ENCODE measurements at places on chromosomes 3 and 15. TPM values are rescaled to one million over a fixed set of nuclear protein-coding genes. Genes with fewer than 3 reads are reported as not detected.

GXYLT2 gene
- 0.89 TPM for total RNA-seq

DNA sequence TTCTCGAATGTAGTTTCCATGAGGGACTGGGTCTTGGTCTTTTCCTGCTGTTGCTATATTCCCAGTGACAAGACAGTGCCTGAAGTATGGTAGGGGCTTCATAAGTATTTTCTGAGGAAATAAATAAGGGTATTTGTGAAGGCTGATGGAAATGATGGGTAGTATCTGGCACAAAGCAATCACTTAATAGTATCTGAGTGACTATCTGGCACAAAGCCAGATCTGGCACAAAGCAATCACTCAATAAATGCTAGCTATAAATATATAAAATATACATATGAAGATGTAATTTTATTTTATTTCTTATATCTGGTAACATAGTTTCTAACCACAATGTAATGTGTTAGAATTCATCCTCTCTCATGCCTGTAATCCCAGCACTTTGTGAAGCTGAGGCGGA is 20.7 kb upstream of the PROK2 start:
- no peak for DNase-seq

- no peak for DNase-seq
Observed at GRCh38 chr15:50431204-50431603, 7.0 kb downstream of the USP8 start.

DNA sequence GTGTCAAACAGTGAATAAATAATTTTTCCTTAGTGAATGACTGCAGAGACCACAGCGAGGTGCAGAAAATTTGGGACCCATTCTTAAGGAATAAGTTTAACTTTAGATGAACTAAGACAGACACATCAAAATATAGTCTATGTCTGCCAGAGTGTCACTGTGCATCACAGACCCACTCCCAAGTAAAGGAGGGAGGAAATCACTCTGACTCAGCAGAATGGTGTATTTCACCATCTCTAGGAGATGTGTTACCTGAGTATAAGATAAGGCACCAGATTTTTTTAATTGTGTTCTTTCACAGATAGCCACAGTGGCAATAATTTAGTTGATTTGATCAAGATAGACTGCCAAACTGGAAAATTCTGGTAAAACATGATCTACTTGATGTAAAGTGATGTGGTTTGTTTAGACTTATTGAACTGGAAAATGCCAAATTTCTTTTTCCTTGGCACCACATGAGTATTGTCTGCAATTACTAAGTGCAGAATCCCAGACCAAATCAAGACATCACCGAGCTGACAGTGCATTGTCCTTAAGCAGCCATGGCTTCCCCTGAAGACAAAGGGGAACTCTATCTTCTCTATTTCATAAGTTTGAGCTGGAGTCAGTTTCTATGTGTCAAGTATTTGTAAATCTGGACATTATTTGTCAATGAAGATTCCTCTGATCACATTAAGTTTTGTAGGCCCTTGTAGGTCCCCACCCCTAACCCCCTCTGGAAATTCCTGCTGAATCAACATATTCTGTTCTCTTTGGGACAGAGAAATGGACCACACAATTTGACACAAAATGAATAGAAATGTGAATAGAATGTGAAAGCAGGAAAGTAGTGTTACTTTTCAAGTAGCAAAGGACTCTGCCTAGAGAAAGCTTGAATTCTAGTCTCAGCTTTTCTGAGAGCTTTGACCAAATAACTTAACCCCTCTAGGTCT is 47.6 kb downstream of the TIPARP start:
- no peak for DNase-seq

DNA sequence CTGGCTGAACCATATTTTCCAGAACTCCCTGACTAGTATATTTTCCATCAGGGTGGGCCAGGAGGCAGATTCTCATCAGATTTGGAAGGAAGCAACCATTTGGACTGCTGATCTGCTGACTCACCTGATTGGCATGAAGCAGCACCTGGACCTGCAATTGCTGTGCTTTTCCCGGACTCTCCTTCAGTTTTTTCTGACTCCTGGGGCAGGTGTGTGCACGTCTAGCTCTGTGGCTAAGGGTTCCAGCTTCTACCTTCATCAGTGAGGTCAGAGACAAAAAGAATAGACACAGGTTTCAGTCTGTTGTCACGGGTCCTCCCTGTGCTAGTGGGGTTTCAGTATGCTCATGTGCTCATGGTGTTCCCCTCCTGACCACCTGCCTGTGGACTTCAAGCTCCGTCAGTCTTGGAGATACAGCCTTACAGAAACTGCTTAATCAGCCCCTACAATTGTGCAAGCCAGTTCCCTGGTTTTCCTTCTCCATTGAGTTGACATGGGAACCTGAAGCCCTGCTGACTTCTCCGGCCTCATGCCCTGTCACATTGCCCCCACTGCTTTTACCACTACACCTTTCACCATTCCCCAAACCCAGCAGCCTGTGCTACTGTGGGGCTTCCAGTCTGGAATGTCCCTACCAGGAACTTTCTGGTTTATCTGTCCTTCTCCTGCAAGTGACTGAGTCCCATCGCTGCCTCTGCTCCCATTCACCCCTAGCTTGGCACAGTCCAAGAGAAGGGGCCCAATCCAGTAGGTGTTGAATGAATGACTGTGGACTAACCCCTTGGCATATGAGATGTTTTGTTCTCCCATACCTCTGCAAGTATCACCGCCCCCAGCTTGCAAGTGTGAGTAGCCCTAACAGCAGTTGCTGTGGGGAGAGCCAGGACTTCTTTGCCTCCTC is 31.7 kb downstream of the HMCES start:
- DNase-seq: no peak

DNA sequence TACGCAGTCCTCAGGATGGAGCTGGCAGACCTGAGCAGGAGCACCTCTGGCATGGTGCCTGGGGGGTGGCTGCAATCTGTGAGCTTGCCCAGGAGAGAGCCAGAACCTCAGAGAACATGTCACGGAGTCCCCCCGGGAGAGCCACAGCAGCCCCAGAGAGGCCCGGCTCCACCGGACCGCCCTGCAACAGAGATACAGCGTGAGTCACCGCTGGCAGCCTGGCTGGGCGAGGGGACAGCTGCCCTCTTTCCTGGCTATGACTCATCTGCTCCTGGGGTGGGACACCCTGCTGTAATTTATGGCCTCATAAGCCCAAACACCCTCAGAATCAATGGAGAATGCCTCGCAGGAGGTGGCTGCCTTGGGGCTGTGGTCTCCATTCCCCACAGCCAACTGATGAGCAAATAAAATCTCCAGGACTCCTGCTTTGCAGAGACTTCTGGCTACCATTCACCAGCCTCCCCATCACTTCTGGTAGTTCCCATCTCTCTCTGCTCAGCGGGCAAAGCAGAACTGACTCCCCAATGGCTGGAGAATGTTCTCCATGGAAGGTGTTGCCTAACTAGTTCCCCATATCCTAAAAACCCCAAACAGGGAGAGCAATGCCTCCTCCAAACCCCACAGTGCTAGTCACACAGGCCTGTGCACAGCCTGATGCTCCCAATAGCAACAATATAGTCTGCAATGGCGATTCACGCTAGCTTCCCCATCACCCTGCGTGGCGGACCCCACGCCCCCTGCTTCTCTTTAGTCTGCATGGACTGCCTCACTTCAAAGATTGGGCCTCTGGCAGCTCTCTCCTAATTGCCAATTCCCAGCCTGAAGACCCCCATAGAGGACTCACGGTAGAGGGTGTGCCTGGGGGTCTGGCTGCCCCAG is 21.6 kb downstream of the ACSBG1 start:
- peak; percentile 96 for DNase-seq

DNA sequence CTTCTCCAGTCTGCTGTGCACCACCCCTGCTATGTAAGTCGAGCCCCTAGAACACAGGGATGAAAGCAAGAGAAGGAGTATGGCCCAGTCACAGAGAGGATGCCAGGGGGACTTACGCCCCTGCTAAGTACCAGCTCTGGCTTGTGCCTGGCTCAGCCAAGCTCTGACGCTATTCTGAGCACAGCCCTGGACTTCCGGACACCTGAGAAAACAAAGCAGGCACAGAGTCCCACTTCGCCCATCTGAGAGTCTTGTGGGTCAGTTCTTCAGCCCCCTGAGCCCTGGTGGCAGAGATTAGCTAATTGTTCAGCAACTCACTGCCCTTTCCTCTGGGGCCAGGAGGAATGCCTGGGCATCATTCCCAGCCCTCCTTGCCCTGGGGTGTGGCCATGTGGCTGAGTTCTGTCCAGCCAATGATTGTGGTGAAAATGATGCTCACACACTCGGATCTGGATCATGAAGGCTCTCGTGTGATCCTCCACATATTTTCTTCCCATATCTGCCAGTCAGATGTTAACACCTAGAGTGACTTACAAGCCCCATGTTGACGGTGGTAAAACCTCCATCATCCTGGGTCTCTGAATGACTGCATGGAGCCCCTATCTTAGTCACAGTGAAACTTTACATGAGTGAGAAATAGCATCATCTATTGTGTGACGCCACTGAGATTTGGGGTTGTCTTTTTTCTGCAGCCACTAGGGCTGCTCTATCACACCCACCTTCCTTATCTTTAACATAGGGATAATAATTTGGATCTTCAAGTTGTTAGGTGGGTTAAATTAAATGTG is 105.7 kb downstream of the TPRA1 start:
- DNase-seq: peak; percentile 54

- DNase-seq: no peak
Observed at GRCh38 chr3:30225021-30225420, 381.4 kb upstream of the TGFBR2 start.

Data from MG63 (cell line).